ENCODE measurements at places on chromosomes 16 and 17. TPM values are rescaled to one million over a fixed set of nuclear protein-coding genes. Genes with fewer than 3 reads are reported as not detected.
A peak's percentile ranks its signal among the peaks of the same experiment; 100 is the strongest.

DNA sequence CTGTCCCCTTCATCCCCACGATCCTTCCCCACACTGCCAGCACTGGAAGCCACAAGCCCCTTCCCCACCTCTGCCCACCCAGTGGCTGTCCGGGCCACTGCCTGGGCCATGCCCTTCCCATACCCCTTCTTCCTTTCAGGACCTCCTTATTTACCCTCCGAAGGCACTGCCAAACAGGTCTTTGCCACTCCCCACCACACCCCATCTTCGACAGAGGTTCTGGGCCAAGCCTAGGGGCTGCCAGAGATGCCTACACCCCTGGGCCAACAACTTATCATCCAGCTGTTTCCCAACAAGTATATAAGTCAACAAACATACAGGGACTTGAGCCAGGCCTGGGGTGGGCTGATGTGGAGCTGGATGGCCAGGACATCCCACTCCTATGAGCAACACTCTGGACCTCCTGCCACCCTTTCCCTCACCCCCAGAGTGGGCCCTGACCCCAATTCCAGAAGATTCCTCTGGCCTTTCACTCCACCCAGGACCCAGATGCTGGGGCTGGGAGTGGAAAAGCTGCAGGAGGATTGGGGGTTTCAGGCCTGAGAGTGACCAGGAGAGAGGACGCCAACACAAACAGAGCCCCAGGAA lies 1.5 kb upstream of the PPP1R1B start:
- DNase-seq, result no peak

Gene PLCG2
- 10.1 TPM for total RNA-seq

- no peak for DNase-seq
Observed at GRCh38 chr16:17017442-17017841, 453.3 kb downstream of the XYLT1 start.

- no peak for DNase-seq
Observed at GRCh38 chr17:13508896-13509295, 92.8 kb downstream of the HS3ST3A1 start.

GRCh38 chr16:51556694-51557340 lies 405.7 kb upstream of the SALL1 start:
- no peak for DNase-seq

Gene MMP2
- total RNA-seq, result not detected

- DNase-seq, result no peak
Observed at GRCh38 chr16:75086688-75087374, 29.7 kb downstream of the LDHD start.

GRCh38 chr17:59637611-59638310 lies 18.1 kb downstream of the CLTC start:
- DNase-seq, result no peak

Gene BLTP2
- total RNA-seq, result 169 TPM

DNA sequence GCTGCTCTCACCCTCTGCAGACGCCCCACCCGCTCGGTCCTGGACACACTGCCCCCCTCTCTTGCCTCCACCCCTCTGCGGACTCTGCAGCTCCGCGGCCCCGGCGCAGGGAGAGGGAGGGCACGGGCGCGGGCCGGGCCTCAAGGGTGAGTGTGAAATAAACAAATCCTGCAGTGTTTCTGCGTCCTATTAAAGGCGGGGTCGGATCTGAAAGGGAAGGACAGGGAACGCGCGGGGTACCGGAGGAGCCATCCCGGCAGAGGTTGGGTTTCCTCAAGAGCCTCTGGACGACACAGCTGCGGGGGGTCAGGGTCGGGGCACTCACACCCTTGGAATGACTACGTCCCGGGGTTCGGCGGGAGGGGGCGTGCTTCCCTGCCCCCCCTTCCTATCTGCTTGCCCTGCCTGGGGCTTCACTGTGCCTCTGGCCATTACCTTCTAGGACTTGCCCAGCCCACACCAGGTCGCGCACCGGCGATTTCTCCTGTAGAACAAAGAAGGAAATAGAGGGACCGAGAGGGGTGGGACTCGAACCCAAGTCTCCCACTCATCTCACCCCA lies 466 bp upstream of the HSF4 start:
- DNase-seq, result no peak

Gene CLEC3A
- total RNA-seq, result not detected

GRCh38 chr16:57567691-57568090 lies 25.2 kb downstream of the ADGRG5 start:
- DNase-seq, result no peak

Gene ASGR1
- total RNA-seq, result 0.63 TPM

DNA sequence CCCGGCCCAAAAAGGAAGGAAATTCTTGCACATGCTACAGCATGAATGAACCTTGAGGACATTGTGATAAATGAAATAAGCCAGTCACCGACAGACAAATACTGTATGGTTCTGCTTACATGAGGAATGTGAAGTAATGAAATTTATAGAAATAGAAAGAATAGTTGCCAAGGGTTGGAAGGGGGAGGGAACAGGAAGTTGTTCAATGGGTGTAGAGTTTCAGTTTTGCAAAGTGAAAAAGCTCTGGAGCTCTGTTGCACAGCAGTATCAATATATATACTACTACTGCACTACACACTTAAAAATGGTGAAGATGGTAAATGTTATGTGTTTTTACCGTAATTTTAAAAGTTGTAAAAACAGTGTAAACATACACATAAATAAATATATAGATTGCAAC lies 43.7 kb downstream of the PKD1L3 start:
- no peak for DNase-seq

Gene ZSCAN10
- total RNA-seq, result 0.23 TPM

Gene KCNH4
- 0.13 TPM for total RNA-seq

GRCh38 chr17:78532922-78533640 lies 44.1 kb downstream of the DNAH17 start:
- DNase-seq, result no peak

- no peak for DNase-seq
Observed at GRCh38 chr16:74462361-74462760, 41.1 kb upstream of the CLEC18B start.

Gene NUPR1
- total RNA-seq, result not detected

Gene LLGL1
- 27.3 TPM for total RNA-seq

- DNase-seq, result peak; percentile 66
Observed at GRCh38 chr16:21656795-21657768, 4.7 kb upstream of the IGSF6 start.

DNA sequence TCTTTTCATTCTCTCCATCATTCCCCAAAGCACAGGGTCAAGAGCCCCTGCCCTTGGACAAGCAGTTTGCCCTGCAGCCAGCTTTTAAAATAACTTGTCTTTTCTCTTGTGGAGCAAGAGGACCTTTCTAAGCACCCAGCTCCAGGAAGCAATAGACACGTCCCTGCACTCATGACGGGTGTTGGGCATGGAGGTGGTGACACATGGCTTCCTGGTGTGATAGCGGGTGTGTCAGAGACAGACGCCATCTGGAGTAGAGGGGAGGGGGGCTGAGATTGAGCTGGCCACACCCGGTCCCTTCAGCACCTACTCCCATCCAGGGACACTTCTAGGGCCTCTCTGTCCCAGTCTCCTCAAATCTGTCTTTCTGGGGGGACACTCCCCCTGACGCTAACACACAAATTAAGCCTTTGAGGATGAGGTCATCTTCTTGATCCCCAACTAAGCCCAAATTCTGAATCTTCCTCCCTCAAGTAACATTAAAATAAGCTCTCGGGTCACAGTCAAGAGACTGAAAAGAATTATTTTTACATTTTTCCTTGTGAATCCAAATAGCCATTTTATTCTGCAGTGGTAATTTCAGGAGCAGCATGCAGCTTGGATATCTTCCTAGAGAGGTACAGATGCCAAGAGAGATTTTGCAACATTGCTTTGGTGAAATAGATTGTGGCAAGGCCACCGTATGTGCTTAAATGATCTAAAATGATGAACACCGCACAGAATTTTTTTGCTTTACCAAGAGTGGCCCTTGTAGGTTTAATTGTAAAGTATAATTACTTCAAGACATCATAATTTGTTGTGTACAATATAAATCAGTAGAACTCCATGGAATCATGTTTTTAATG lies 216.6 kb upstream of the IRX3 start:
- no peak for DNase-seq

DNA sequence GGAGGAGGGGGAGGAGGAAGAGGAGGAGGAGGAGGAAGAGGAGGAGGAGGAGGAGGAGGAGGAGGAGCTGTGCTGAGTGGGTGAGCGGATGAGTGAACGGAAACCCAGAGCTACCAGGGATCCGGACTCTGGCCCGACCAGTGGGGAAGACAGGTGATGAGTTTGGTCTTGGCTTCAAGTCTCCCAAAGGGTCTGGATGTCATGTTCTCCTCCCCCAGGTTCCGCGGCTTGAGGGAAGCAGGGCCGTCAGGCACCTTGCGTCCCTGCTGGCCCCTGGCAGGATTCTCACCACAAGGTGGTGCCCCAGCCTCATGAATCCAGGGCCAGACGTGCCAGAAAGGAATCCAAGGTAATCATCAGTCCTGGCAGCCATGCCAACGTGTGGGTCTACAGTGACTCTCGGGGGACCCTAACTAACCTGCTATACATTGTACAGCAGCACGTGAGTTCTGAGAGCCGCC lies 13.5 kb upstream of the ABAT start:
- DNase-seq, result peak; percentile 61

GRCh38 chr16:4077174-4077649 lies 39.0 kb downstream of the ADCY9 start:
- no peak for DNase-seq

DNA sequence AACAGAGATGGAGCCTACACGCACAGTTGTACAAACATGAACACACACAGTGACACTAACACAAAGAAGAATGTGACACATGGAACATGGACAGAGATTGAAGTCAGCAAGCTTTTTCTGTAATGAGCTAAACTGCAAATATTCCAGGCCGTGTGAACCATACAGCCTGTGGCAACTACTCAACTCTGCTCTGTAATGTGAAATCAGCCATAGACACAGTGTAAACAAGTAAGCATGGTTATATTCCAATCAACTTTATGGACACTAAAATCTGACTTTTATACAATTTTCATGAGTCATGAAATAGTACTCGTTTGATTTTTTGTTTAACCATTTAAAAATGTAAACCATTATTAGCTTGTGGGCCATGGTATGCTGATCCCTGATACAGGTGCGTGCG lies 120.2 kb downstream of the SMG6 start:
- DNase-seq, result no peak

Gene CES5A
- not detected for total RNA-seq

Gene PPP1R27
- total RNA-seq, result not detected

Gene MYH1
- not detected for total RNA-seq

Gene GHDC
- 16.6 TPM for total RNA-seq

DNA sequence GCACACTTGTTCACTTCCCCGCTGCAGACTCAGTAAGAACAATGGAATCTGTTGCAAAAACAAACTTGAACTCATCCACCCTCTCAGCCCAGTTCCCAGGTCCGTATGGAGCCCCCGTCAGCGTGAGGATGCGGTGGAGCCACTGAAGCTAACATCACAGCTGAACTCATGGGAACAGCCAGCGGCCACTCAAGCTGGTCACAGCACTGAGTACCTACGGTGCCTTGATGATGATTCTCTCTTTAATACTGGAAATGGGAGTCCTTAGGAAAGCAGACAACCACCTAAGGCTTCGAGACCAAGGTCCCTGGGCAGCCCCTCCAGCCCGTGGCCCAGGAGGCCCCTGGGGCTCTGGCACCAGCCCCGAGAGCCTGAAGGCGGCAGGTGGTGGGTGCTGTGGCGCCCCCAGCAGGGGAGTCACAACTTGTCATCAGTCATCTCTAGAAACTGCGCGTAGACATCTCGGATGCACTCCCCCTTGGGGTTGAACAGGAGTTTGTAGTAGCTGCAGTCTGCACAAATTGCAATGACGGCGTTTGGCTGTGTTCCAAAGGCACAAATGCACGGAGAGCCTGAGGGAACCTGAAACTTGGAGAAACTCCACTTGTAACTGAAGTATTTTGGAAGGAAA lies 31.0 kb upstream of the RHOT1 start:
- DNase-seq, result peak; percentile 62

Gene WNT3
- not detected for total RNA-seq

Gene CCDC78
- 3.9 TPM for total RNA-seq

DNA sequence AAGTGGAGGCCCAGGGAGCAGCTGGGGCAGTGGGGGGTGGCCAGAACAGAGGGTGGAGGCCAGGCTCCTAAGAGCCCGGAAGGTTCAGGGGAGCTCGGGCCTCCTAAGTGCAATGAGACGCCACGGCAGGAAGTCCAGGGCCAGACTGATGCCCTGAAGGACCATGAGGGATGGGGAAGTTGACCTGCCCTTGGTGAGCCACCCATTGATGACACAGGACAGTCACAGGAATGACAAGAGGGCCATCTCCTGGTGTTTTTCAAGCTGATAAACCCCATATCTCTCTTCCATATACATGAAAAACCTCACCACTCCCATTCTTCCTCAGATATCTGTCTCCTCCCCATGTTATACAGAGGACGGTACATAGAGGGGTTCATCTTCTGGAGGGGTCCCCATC lies 5.8 kb upstream of the MRPL58 start:
- no peak for DNase-seq

DNA sequence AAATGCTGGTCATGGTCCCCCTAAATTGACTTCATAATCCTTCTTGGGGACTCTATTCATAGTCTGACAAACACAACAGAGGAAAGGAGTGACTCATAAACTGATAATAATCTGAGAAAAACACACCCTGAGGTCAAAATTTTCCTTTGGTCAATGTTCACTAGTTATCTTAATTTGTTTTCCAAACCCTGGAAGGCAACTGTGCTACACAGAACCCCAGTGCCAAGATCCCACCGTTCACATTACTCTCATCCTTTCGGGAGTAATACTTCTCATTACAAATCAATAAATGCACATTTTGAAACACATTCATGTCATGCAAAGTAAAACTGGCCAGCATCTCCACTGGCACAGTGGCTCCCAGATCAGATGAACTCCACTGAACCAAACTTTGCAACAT lies 23.2 kb downstream of the COIL start:
- no peak for DNase-seq

DNA sequence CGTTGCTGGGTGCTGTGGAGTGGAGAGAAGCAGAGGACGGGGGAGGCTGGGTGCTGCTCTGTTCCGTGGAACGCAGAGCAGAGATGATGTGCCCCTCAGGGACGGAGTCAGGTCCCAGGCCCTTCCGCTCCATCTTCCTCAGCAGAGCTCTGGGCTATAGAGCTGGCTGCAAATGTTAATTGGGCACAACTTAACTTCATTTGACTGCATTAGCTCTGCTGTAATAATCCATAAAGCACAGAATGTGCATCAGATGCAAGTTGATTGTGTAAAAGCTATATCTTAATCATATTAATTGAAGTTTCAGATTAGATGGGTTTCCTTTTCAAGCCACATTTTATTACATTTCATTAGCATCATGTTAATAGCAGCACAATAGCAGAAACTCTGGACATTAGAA lies 212.6 kb downstream of the ABCC12 start:
- no peak for DNase-seq

GRCh38 chr17:48992444-48992843 lies 4.7 kb upstream of the IGF2BP1 start:
- DNase-seq, result no peak

GRCh38 chr17:70317421-70317820 lies 148.1 kb downstream of the KCNJ2 start:
- DNase-seq, result no peak

- no peak for DNase-seq
Observed at GRCh38 chr16:49827805-49828438, 28.0 kb downstream of the ZNF423 start.

DNA sequence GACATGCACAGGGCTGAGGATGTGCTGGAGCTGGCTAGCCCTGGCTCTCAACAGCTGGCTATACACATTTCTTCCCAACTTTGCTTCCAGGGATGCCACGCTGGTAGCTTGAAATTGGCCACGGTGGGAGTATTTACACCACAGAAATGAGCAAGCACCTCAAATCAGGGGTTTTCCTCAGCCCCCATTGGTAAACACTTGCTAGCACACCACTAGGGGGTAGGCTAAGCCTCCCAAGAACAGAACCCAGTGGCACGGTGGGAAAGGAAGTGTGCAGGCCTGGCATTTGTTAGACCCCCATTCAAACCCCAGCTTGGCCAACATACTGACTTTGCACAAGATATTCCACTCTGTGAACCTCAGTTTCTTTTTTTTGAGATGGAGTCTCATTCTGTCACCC lies 12.9 kb downstream of the DRC3 start:
- DNase-seq, result peak; percentile 27
